ENCODE measurements at places on chromosomes 1 and 21.

DNA sequence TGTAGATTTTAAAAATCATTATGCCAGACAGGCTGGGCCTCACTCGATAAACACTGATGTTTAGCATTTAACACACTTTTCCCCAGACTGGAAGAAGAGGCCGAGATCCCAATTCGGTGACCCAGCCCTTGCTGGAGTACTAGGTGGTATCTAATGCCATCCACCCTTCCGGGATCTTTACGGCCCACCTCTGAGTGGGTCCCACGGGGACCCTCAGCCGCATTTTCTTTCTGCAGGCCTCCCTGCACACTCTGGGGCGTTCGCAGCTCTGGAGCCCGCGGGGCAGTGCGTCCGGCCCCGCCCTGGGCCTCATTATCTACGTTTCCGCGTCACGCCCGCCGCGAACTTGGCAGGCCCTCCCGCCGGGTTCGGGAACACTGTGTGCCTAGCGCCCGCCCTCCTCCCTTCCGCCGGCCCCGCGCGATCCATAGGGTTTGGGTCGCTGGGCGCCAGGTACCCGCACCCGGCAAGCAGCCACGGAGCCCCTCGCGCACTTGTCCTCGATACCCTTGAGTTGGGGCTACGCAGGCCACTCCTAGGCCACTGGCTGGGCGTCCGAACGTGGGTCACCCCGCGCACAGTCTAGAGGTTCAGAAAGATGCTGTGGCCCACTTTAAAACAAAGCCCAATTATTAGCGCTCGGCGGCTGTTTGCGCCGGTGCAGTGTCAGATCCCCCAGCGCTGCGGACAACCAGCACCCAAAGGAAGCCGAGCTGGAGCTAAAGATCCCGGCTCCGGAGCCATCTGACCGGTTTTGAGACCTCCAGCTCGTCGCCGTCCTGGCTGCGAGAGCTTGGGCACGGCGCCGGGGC, 950 bp upstream of the EVA1C start:
- DNase-seq = peak; percentile 62

DNA sequence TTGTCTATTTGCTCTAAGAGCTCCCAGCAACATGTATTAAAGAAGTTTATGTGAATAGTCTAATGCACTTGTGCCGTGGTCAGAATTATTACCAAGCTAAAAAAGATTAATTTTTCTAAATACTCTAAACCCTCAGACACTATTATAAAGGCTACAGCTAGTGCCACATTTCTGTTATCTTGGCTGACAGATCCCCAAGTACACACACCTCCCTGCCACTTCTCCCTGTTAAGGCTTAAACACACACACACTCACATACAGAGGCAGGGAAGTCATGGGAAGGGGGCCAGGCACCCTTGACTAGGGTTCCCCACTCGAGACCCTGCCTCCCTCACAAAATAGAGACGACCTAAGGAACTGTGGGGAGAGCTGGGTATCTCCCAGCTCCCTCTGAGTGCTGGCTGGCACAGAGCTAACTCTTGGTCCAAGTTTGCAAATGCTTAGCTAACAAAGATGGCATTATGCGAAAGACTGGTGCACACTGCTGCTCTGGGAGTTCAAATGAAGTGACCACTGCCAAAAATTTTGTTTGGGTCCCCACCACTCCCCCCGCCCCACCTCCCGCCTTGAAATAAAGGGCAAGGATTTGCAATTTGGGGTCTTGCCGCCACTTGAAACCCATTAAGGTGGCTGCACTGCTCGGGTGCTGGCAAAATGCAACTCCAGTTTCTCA, 9.8 kb downstream of the SSBP3 start:
- DNase-seq = no peak

DNA sequence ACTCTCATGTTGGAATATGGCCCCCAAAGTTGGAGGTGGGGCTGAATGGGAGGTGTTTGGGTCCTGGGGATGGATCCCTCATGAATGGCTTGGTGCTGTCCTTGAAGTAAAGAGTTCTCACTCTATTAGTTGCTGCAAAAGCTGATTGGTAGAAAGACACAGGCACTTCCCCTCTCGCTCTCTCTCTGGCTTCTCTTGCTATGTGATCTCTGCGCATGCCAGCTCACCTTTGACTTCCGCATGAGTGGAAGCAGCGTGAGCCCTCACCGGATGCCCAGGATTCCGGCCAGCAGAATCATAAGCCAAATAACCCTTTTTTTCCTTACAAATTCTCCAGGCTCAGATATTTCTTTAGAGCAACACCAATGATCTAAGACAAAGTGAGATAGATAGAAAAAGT, 20.9 kb upstream of the CCSAP start:
- no peak for DNase-seq

DNA sequence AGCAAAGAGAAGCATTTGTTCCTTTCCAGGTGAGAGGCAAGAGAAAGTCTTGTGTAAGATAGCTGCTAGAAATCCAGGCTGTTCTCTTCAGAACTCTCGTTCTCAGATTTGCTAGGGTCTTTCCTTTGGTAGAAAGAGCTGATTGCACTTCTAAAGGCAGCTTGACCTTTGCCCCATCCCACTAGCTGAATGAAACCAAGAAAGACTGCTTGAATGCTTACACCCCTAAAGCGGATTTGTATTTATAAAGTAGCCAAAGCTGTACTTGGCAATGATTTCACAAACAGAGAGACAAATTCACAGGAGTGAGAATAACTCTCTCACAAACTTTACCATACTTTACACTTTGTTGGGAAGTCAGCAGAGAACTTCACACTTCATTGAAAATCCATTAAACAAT, 424.1 kb downstream of the TTLL7 start:
- no peak for DNase-seq

GRCh38 chr1:226650236-226650841, 88.7 kb downstream of the ITPKB start:
- DNase-seq = no peak

- no peak for DNase-seq
Observed at GRCh38 chr1:145978471-145978853, 14.0 kb downstream of the POLR3GL start.

DNA sequence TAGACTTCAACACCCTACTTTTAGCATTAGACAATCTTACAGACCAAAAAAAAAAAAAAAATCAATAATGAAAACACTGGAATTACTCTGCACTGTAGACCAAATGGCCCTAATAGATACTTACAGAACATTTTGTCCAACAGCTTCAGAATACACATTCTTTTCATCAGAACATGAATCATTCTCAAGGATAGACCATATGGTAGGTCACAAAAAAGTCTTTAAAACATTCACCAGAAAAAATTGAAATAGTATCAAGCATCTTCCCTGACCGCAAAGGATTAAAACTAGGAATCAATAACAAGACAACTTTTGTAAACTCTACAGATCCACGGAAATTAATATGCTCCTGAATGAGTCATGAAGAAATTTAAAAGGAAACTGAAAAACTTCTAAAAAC, 22.5 kb downstream of the ZNF670 start:
- DNase-seq = no peak

DNA sequence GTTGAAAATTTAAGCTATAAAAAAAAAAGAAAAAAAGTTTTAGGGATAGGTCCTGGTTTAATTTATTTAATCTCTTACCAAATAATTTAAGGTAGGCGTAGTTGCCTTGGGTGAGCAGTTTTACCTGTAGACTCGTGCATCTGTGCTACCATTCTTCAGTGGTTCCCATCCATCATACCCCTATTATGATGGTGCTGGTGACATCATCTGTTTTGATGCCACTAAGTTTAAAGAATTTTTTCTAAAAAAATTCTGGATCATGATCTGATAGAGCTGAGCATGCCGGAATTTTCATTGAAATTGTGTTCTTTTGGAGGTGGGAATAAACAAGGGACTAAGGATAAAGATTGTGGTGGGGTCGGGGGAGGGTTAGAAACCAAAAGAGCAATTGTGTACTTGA, 15.7 kb downstream of the LAMC1 start:
- DNase-seq = no peak

DNA sequence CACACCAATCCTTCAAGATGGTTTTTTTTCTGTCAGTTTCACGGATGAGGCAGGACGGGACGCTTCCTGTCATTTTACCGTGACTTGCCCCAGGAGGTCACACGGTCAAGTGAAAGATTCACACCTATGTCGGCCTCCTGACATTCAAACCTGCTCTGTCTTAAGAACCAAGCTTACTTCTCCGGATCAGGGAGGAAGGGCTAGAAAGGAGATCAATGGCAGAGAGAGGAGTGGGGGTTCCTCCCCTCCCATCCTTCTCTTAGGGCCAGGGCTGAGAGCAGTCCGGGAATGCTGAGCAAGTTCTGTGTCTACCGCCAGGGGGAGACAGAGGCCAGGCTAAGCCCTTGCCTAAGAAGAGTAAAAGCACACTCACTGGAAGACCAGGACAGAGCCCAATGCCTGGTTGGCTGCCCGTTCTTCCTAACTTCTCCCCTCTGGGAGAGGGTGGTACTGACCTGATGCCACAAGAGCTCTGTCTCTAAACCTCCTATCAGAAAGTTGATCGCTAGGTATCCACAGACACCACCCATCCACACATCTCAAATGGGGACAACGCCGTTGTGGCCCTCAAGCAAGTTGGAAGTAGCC, 1.1 kb upstream of the PPM1J start:
- DNase-seq = peak; percentile 74

DNA sequence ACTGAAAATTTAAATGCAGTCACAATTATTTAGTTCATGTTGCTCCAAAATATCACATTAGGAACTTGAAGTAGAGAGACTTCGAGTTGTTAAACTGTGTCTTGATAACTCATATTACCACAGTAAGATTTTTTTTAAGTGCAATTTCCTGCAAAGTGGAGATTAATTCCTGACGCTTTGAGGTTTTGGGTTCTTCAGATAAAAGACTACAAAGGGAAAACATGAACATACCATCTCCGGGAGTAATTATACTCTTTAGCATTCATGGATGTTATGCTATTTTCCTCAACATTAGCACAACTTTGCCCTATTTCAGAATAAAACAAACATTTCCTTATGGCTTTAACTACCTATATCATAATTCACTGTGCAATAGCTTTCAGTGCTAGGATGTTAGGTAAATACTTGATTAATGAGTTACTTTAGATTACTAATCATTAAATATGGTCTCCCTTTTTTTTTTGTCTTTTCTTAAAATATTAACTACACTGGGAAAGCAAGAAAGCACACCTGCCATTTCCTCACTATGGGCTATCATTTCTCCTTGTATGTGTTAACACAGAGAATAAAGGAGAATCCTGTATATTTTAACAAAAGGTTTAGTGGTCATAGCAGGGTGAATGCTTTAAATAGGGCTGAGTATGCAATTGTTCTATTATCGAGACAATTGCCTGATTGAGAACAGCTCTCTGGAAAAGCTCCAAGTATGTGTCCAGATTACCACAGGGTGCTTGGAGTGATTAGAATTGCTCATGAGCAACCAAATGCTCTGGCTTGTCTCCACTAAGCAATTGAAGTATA, 252.5 kb upstream of the C1orf105 start:
- DNase-seq = no peak

- no peak for DNase-seq
Observed at GRCh38 chr1:94025383-94026340, 95.3 kb downstream of the ABCA4 start.

GRCh38 chr21:26965040-26965906, 1.6 kb downstream of the ADAMTS5 start:
- DNase-seq = no peak

- DNase-seq = no peak
Observed at GRCh38 chr1:222288053-222288452, 259.9 kb downstream of the HHIPL2 start.

DNA sequence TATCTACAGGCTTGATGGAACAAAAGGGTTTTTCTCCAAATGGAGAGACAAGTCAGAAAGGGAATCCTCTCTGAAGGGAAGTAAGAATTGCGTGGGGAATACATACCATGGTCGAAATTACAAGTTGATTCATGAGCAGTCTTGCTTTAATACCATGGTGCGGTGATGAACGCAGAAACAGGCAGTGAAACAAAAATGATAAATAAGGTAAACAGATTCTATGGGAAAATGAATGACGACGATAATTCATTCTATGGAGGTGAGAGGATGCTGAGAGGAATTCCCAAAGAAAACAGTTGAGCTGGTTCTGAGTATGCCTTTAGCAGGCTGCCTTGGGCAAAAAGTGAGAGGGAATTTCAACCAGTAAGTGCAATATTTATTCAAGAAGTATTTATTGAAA, 209.4 kb upstream of the RUNX1 start:
- no peak for DNase-seq

GRCh38 chr1:180194546-180195207, 35.4 kb upstream of the LHX4 start:
- DNase-seq = no peak

DNA sequence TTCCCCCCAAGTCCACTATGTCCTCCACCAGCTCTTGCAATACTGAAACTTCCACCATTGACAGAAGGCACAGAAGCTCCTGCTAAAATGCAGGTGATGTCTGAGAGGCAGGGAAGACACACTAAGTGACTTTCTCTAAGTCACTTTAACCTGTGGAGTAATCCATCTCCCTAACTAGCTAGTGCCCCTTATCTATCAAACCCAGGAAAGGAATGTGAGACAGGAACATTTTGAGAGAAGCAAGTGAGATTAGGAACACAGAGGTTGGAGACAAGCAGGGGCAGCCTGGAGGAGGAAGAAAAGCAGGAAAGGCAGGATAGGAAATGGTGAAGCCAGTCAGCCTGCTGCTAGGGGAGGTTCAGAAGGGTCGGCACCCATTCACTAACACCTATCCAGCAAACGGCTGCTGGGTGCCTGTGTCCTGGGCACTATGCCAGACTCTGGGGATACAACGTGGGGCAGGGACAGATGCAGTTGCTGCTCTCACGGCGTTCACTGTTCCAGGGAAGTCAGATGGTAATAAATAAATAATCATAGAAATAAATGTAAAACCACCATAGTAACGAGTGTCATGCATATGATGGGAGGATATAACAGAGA, 7.0 kb downstream of the GPA33 start:
- no peak for DNase-seq

DNA sequence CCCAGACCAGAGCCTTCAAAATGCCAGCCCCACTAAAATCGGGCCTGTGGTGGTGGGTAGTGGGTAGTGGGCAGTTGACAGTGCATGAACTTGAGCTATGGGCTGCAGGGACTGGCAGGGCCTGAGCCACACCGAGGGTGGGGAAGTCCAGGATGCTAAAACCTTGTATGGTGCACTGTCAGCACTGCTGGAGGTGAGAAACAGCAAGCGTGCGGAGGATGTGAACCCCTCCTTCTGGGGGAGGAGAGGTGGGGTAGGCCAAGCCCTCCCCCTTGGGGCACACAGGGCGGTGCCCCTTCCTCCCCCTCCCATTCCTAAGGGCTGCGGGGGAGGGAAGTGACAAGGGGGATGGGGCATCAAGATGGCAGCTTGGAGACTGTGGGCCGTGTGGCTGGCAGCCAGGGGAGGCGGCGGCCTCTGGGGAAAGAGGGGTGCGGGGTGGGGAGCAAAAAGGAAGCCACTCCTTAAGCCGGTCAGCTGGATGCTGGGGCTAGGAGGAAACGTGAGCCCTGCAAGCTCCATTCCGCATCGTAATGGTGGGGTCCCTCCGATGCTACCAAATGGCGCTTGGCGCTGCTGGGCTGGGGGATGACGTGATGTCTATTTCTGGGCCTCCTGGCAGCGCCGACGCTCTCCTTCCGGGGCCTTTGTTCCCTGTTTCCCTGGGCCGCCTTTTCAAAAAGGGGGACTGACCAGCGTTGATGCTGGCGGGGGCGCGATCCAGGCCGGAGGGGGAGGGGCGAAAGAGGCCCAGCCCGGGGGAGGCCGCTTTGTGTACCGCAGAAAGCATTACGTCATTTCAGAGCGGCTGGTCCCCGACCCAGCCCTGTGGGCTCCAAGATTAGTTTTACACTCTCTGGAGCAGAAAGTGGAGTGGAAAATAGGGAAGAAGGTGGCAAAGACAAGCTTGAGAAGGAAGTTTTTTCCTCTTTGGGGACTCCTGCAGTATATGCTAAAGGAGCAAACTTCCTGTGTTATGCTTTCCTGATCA, 809 bp downstream of the SYT11 start:
- DNase-seq = peak; percentile 13

Data from stimulated activated CD4-positive, alpha-beta T cell treated with anti-CD3 and anti-CD28 coated beads, Interleukin-12 subunit alpha, Interleukin-12 subunit beta, amount 100 ng/mL, for 4 hours (primary cell).